Liver (tissue), 10 donors: ENCODE measurements at places on chromosomes 16 and 17. TPM values are rescaled to one million over a fixed set of nuclear protein-coding genes. Genes with fewer than 3 reads are reported as not detected.

The COG4 gene
- 26.7 TPM for polyA plus RNA-seq

The OR2C1 gene
- polyA plus RNA-seq = not detected

The SP2 gene
- polyA plus RNA-seq = 4.1 TPM

The TBC1D10B gene
- polyA plus RNA-seq = 3.6 TPM

The TLCD2 gene
- 4.3 TPM for polyA plus RNA-seq

The CDK12 gene
- polyA plus RNA-seq = 10.8 TPM

The CORO6 gene
- 0.75 TPM for polyA plus RNA-seq

The CMTM2 gene
- polyA plus RNA-seq = 0.57 TPM

The GNG13 gene
- polyA plus RNA-seq = not detected

The WNT9B gene
- not detected for polyA plus RNA-seq

The ALOX12 gene
- 0.24 TPM for polyA plus RNA-seq

The TRIM25 gene
- 16.6 TPM for polyA plus RNA-seq

The TP53TG3 gene
- polyA plus RNA-seq = not detected

The KRTAP4-9 gene
- polyA plus RNA-seq = not detected

The DOK4 gene
- polyA plus RNA-seq = 7.8 TPM

The CACNG5 gene
- not detected for polyA plus RNA-seq

The TEKT1 gene
- not detected for polyA plus RNA-seq

The FOXN1 gene
- not detected for polyA plus RNA-seq

The C16orf96 gene
- 0.06 TPM for polyA plus RNA-seq

The TSNAXIP1 gene
- 0.62 TPM for polyA plus RNA-seq

The C1QL1 gene
- 0.57 TPM for polyA plus RNA-seq

The BICDL2 gene
- 0.33 TPM for polyA plus RNA-seq

The GDPD3 gene
- 0.71 TPM for polyA plus RNA-seq

The GSDMA gene
- 0.06 TPM for polyA plus RNA-seq

The SPATA32 gene
- polyA plus RNA-seq = not detected

The SLC5A11 gene
- 0.15 TPM for polyA plus RNA-seq

The MED31 gene
- polyA plus RNA-seq = 29.8 TPM

The GRAP gene
- polyA plus RNA-seq = 1.2 TPM

The C17orf107 gene
- polyA plus RNA-seq = 5.9 TPM

The HBA2 gene
- polyA plus RNA-seq = 15.5 TPM

The NQO1 gene
- 0.92 TPM for polyA plus RNA-seq

The CD7 gene
- polyA plus RNA-seq = 1.0 TPM

The GAS2L2 gene
- not detected for polyA plus RNA-seq

The PRMT7 gene
- 10.7 TPM for polyA plus RNA-seq

The PIK3R5 gene
- 2.3 TPM for polyA plus RNA-seq

The TM4SF5 gene
- 198 TPM for polyA plus RNA-seq

The ENO3 gene
- polyA plus RNA-seq = 117 TPM
